ENCODE measurements at places on chromosomes 5 and 9.

DNA sequence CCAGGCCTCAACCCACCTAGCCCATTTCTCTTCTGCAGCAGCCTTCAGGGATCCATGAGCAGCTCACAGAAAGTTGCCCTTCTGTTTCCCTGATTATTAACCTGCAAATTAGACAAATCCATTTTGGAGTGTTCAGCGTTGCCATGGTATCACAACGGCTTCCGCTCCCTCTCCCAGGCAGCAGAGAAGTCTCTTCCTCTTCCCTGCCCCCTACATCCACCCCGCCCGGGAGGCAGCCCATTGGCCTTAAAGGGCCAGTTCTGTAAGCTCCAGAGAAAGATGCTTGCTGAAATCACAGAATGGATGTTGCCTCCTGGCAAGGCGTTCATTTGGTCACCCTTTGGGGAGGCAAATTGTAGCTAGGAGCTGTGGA is 47.7 kb upstream of the BOD1 start:
- DNase-seq, result no peak

GRCh38 chr9:118785456-118785855 is 583.8 kb downstream of the BRINP1 start:
- no peak for DNase-seq

DNA sequence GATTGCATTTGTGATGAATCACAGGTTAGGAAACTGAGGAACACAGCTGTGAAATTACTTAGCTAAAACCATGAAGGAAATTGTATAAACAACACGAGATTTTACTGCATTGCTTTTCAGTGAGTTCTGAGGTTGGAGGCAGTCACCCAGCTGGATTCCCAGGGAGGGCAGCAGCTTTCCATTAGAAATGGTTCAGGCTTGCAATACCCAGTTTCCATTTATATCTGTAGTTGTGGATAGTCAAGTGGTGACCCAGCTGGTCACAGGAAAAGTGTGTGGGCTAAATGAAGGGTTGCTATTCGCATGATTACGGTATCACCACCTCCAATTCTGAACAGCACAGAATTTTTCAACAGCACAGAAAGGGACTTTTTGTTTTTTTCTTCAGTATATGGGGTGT is 34.3 kb upstream of the SPATA31D4 start:
- DNase-seq, result no peak

GRCh38 chr5:22910523-22910922 is 57.4 kb upstream of the CDH12 start:
- DNase-seq, result no peak

GRCh38 chr9:102521097-102521755 is 473.9 kb upstream of the CYLC2 start:
- no peak for DNase-seq

- peak; percentile 37 for DNase-seq
Measured at GRCh38 chr5:134073404-134073803, 41.1 kb upstream of the TCF7 start.

DNA sequence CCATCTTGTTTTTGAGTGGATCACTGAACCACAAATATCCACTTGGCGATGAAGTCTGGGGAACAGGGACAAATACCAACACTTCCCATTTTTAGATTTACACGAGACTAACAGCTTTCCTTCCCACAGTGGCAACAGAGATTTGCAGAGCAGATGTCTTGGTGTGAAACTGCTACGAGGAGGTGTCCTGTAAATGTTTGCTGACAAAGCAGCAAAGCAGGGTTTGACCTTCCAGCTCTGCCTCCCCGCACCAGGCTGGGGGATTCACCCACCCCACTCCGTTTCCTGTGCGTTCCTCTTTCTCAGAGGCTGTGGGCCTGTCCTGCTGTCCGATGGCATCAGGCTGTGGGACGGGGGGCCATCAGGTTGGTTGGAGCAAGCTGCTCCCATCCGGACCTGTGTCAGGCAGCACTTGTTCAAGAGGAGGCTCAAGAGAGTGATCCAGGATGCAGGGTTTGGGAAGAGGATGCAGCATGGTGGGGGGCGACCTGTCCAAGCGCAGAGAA is 693 bp upstream of the RGS3 start:
- no peak for DNase-seq

DNA sequence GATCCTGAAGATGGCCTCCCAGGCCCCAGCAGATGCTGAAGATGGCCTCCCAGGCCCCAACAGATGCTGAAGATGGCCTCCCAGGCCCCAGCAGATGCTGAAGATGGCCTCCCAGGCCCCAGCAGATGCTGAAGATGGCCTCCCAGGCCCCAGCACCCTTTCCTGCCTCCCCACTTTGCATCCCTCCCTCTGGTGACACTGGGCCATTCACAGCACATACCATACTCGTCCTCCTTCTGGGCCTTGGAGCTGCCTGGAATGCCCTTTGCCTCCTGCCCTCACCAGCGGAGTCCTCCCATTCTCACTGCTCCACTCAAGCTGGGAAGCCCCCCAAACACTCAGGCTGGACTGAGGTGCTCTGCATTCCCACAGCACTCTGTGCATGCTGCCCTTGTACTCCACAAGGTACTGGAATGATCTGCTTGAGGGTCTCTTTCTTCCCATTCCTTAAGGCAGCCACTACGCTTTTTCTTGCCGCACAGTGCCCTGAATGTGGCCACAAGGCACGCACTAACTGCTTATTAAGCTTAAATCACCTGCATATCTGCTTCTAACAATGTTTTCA is 550.0 kb downstream of the BNC2 start:
- no peak for DNase-seq

DNA sequence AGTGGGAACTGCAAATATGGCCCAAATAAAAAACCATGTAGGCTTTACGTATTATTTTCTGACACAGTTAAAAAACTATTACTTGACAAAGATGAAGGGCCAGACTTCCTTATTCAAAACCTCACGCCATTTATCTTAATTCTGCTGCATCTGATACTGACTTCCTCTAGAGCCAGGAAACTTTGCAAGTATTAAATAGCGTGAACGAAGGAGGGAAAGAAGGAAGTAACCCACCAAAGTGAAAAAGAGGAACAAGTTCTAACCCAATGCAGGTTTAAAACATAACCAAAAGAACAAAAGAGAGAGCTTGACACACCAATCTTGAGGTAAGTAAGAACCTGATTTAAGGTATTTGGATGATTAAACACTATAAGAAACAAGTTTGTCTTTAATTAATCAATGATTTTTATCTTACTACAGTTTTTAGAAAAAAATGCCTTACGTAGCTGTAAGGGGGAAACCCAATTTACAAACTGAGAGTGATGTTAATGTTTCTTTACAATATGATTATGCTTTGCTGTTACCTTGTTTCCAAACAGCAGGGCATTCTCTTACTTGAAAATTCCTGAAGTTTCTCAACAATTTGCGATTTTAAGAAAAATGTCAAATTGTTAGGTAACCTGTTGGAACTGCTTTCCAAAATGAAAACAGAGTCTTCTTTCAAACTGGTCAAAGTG is at the start of gene GAPT:
Gene GAPT, plus strand, starts transcription at position 220 of the 677 bp plus-strand sequence. CDS start 3,102 bp downstream, outside the sequence.
- no peak for DNase-seq

DNA sequence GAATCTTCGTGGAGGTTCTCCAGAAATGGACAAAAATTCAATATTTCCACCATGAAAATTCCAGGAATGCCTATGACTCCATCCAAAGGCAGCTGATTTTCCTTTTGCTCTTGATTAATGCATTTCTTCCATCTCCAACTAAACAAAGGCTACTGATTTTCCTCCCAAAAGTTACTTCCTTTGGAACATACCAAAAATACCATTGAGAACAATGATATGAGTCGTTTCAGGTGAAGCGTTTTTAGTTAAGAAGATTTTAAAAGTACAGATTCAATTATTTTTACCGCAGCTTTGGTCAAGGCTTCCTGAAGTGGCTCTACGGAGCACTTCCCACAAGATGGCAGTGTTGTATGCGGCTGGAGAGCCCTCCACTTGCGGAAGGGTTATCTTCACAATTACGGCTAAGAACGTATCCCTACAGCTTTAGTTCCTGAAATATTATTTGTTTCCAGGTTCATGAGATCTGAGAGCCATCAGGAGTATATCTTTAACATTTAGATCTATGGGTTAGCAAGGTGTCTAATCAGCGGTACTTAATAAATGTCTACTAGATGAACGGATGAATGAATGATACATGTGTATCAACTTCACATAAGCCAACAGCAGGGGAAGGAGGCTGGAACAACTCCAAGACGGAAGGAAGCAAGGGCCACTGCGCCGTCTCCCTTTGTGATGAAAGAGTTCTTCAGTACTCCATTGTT is 35.9 kb upstream of the ARSB start:
- DNase-seq, result peak; percentile 35

DNA sequence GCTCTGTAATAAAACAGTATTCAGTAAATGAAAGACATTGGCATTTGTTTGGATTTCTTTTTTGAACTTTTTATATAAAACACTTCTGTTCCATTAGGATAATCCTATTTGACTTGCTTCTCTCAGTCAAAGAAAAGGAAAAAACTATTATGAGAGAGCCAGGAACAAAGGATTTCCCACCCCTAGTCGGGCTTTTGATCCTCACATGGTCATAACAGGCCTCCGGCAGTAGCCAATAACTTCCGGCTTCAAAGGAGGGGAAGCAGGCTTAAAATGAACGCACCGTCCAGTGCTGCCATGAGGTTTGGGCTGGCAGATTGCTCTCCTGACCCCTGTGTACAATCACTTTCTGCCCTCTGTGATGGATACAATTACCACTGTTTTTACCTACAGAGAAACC is 209.3 kb downstream of the ZNF608 start:
- DNase-seq, result no peak

DNA sequence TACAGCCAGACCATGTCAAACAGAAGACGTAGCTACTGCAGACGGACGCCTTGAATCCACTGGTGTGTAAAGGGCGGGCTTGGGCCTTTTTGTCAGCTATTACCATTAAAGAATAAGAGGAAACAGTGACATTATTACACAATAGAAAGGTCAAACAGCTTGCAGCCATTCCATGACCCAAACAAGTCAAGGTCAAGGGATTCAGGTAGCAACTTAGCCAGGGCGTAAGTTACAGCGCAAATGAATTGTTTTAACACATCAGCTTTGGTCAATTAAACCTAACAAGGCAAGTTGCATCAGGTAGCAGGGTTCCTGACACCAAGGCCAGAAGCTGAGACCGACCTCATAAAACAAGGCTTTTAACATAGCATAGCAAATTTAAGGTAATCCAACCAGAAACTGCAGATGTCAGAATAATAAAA is 15.3 kb downstream of the NFIB start:
- DNase-seq, result no peak

- DNase-seq, result no peak
Measured at GRCh38 chr9:120396931-120397330, 183.0 kb downstream of the CDK5RAP2 start.

- no peak for DNase-seq
Measured at GRCh38 chr9:34611251-34611810, 566 bp downstream of the RPP25L start.

DNA sequence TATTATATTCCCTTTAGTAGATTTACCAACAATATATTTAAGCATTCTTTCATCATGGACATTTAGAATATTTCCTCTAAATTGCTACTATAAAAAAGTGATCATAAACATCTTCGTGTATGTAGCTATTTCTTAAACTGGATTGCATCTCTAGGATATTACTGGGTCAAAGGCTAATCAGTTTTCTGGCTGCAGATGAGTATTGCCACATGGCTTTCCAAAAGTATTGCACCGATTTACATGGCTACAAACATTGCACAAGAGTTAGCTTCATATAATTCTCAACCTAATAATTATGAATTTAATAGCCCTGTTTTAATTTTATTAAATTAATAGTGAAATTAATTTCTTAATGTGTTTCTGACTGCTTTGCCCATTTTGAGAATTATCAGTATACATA is 183.4 kb downstream of the DMRT2 start:
- DNase-seq, result no peak

GRCh38 chr9:104951487-104951886 is 23.5 kb upstream of the ABCA1 start:
- DNase-seq, result no peak

DNA sequence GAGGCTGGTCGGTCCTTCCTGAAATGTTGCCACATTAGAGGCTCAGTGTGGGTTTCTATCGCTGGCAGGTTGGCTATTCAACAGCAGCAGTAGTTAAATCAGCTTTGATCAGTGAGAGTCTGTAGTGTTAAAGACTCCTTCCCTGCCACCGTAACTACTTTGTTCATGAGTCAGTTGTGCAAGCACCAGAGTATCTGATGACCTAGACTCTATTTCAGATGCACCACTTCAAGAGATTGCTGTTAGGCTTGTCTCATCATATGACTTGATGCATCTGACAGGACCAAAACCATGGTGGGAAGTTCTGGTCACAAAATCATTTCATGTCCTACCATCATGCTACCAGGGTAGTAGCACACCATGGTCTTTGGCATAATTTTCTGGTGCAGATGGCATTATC is 482.7 kb upstream of the MPDZ start:
- no peak for DNase-seq

DNA sequence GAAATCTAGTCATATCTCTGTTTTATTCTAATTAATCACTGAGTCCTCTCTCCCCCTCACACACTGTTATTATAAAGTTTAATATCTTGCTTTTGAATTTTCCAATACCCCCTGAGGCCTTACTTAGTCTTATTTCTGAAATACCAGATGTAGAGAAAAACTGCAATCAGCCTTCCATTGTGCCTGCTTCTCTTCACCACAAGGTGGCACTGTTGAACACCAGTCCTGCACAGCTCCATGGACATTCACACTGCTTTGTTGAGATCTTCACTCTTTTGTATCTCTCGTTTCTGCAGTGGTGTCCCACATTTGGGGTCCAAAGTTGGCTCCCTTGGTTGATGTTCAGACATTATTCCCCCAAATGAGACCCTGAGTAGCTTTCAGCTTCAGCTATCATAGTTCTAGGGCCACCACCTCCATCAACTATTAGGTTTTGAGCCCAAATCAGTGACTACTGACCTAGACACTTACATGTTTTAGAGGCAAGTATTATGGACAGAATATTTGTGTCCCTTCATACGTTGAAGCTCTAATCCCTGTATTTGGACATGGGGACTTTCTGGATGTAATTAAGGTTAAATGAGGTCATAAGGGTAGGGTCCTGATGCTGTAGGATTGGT is 24.3 kb downstream of the BOD1 start:
- no peak for DNase-seq

DNA sequence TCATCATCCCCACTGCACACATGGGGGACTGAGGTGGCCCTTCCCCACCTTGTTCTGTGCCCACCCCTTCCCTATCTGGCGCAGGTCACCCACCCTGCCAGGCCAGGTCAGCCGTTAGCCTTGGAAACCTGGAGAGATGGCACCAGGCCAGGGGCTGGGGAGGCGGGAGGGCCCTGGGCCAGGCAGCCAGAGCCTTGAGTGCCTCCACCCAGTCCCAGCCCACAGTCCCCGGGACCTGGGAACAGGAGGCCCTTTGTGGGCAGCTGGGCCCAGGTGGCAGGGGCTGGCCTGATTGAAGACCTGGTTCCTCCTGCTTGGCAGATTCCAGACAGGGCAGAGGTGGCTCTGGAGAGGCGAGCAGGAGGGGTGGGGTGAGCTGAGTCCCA is 70.6 kb downstream of the LRSAM1 start:
- DNase-seq, result no peak

Measured in CD4-positive, alpha-beta T cell treated with Interleukin-4 for 4 hours (primary cell).